ENCODE measurements at places on chromosomes 4 and X.

GRCh38 chr4:64334964-64335363 lies 74.3 kb downstream of the TECRL start:
- no peak for DNase-seq

- DNase-seq = no peak
Measured at GRCh38 chr4:150238591-150238990, 160.3 kb downstream of the DCLK2 start.

DNA sequence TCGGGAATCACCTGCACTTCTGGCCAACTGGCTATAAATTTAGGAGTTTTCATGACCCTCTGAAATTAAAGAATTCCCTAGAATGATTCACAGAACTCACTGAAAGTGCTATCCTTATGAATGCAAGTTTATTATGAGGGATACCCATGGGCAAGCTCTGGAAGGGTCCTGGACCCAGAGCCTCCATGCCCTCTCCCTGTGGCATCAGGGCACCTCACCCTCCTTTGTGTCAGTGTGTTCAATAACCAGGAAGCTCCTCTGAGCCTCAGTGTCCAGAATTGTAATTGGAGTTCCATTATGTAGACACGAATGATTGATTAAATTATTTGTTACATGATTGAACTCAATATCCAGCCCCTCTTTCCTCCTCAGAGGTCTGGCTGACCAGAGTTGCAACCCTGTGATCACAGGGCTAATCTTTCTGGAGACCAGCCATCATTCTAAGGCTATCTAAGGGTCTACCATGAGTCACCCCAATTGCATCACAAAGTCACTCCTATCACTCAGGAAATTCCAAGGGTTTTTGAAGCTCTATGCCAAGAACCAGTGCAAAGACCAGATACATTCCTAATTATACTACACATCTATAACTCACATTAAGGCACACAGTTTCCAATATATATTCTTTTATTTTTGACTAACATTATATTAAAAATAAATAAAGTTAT lies 8.9 kb downstream of the ANXA3 start:
- DNase-seq = no peak

GRCh38 chrX:133999031-133999705 lies 13.8 kb upstream of the GPC3 start:
- no peak for DNase-seq

- no peak for DNase-seq
Measured at GRCh38 chr4:13267091-13267490, 217.0 kb downstream of the RAB28 start.

GRCh38 chrX:8845469-8845868 lies 44.3 kb upstream of the FAM9A start:
- DNase-seq = no peak

DNA sequence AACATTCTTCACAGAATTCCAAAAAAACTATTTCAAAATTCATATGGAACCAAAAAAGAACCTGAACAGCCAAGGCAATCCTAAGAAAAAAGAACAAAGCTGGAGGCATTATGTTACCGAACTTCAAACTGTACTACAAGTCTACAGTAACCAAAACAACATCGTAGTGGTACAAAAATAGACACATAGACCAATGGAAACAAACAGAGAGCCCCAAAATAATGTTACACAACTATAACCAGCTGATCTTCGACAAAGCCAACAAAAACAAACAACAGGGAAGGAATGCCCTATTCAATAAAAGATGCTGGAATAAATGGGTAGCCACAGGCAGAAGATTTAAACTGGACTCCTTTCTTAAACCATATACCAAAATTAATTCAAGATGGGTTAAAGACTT lies 1189.6 kb downstream of the PCDH18 start:
- DNase-seq = no peak

GRCh38 chr4:118113220-118113619 lies 78.9 kb downstream of the NDST3 start:
- DNase-seq = no peak

- DNase-seq = no peak
Measured at GRCh38 chrX:45712067-45712466, 511.4 kb upstream of the DIPK2B start.

GRCh38 chrX:105975382-105975781 lies 63.1 kb downstream of the SERPINA7 start:
- DNase-seq = no peak

GRCh38 chr4:91454111-91454510 lies 849.7 kb upstream of the GRID2 start:
- no peak for DNase-seq

All from AML-193 (cell line).